ENCODE measurements at places on chromosomes 2 and 18.
A peak's percentile ranks its signal among the peaks of the same experiment; 100 is the strongest.

DNA sequence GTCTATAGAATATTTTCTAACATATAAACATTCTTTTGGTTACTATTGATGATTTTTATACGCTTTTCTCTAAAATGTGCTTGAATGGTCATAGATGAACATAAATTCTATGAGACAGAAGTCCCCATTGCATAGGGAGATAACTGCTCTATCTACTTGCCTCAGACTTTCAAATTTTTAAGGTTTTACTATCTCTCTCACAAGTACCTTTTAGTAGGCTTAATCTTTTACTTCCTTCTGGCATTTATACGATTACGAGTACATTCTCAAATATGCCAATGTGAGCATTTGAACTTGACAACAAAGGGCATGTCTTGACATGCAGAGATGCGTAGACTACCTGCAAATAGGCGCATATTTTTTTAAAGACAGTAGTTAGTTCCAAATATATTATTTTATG is 935.9 kb upstream of the LRATD1 start:
- no peak for DNase-seq

- peak; percentile 53 for DNase-seq
Observed at GRCh38 chr2:239157771-239158170, 243.0 kb downstream of the HDAC4 start.

DNA sequence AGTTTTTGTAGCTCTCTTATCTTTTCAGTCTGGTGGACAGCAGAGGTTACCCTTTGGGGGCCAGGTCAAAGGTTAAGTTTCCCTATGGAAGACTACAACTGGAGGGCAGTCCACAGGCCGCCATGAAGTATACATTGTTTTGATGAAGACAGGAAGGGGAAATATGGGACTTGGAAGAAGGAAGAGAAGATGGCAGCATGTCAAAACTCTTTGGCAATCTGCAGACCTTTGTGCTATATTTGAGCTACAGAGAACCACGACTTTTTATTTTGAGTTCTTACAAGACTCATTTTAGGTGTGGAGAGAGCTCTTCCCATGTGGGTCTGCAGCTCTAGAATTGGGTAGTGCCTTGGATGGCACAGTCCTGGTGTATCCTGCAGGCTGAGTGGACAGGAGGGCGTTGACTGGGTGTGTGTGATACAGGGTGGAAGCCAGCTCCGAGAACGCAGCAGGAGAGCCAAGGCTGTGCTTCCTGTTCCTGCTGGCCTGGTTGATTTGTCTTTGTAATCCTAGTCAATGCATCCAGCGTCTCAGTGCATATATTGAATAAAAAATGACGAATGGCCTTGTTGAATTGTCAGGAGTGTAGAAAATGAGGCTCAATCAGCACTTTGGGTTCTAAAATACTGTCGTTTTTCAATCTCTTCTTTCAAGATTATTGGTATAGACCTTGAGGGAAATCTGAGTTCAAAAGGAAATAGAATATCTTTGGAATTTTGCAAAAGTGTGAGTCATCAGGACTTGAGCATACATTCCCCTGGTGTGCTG is 11.5 kb downstream of the ITGA6 start:
- DNase-seq = peak; percentile 67

DNA sequence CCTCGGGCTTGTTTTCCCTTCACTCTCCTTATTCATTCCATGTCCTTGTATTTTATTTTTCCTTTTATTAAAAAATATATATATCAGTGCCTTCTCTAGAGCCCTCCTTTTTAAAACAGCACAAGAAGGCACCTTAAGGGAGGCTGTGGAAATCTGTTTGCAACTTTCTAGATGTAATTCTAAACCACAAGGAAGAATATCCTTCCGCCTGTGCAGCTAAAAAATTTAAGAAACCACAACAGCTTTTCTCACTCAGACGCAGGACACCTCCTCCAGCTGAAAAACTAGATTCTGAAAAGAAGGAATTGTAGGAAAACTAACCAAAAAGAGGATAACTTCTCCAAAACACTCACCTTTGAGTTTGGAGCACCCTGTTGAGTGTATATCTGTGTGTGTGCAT is 142.2 kb downstream of the BCL11A start:
- no peak for DNase-seq

DNA sequence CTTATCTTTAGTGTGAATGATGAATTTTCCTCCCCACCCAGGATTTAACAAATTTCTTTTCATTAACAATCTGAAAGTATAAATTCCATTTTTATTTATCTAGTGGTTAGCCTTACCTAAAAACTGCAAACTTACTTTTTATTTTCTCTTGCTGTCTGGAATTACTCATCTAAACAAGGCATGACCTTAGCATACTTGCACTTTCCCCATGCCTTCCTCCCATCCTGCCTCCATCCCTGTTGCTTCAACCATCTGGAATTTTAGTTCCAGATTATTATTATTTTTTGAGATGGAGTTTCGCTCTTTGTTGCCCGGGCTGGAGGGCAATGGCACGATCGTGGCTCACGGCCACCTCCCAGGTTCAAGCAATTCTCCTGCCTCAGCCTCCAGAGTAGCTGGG is 35.6 kb downstream of the GDF7 start:
- no peak for DNase-seq

GRCh38 chr2:218406949-218407618 is 7.4 kb downstream of the CTDSP1 start:
- peak; percentile 87 for DNase-seq

- DNase-seq = no peak
Observed at GRCh38 chr2:171187819-171188218, 27.1 kb upstream of the TLK1 start.

DNA sequence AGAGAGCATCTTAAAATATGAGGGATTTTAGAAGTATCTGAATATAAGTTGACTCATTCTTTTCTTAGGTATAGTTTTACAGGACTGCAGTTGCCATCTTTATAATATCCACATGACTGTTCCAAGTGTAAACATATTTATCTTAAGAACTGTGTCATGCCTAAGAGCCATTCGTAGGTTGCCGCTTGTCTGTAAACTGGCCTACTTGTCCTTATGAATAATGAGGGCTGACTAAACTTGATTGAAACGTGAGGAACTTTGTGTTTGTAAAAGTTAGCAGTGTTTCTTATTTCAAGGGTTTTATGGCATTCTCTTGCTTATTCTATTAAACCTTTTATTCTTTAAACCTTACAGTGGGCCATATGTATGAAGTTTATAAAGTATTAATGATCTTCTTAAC is 99.6 kb downstream of the MAP3K20 start:
- DNase-seq = no peak

DNA sequence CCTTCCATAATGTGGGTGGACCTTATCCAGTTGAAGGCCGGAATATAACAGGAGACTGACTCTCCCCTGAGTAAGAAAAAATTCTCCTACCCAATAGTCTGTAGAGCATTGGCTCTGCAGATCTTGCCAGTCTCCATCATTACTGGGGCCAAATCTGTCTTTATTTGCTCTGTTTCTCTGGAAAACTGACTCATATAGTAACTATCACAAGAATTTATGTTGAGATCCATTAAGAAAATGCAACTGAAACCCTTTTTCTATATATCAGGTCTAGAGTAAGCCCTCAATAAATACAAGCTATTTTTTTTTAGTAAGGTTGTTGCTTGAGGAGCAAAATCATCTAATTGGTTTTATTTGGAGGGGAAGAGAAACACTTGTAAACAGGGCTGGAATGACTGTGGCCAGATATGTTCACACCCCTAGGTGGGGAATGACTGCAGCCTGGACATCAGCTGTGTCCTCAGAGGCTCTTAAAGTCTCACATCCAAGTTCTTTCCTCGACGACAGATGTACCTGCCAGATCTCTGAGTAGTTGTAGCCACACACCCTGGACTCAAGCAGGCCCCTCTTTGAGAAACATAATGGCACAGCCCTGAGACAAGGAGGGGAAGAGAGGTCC is 339.7 kb downstream of the TNS1 start:
- DNase-seq = no peak

GRCh38 chr2:199895406-199895805 is 15.7 kb upstream of the C2orf69 start:
- DNase-seq = no peak

- no peak for DNase-seq
Observed at GRCh38 chr18:9604348-9604747, 10.0 kb downstream of the PPP4R1 start.

DNA sequence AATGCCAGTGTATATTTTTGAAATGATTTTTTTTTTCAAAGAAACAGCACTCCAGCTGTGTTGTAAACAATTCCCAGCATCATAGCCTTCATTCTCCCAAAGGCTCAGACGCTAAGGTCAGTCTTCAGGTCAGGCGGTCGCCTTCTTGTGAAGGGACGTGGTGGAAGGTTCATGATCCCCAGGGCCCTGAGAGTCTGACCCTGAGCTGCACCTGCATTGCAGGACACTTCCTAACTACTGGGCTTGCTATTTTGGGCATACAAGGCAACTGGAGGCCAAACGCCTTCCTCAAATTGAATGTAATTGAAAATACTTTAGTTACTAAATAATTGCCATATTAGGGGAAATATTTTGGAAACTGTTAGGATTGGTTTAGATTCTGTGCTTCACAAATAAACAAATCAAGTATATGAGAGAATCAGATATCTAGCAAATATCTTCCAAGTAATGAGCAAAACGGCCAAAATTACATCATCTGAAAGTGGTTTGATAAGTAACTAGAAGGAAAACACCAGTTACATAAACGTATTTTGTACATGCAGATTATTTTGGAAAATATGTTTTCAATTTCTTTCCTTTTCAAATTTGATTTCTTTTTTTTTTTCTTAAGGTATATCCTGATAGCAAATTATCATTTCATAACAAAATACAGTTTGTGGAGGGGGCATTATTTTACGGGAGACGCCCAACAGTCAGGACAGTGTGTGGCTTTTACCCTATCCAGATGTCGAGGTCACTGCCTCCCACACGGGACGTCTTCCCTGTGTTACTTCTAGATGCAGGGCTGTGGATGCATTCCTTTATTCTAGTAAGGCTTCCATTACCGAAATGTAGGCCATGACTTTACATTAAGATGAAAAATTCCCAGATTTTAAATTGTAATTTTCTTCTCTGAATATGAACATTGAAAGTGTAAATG is 136.0 kb downstream of the ATP9B start:
- no peak for DNase-seq

DNA sequence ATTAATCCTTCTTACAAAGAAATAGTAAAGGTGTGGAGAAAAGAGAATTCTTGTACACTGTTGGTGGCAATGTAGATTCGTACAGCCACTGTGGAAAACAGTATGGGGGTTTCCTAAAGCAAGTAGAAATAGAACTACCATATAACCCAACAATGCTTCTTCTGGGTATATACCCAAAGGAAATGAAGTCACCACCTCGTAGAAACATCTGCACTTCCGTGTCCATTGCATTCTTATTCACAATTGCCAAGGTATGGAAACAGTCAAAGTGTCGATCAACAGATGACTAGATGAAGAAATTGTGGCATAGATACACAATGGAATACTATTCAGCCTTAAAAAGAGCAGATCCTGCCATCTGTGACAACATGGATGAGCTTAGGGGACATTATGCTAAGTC is 93.4 kb upstream of the TGIF1 start:
- no peak for DNase-seq

DNA sequence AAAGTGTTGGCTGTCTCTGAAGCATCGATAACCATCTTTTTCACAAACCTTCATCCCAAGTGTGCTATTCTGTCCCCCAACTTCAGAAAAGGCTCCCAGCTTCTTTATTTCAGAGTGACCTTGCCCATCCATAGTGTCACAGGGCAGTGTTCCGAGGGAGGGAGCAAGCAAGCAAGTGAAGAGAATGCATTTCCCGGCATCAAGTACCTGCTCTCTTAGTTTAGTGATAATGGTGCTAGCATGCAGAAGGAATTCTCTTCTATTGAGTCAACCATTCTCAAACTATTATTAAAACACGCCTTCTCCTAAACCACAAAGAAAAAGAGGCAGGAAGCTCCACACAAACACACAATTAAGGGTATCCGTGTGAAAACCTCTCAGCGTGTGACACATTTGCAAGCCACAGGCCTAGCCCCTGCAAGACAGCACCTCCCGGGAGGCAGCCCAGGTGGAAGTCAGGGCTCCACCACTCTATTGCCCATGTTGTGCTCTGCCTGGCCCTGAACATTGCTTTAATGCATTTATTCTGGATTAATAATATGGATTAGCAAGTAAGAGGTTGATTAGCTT is 504.9 kb downstream of the GALR1 start:
- DNase-seq = no peak

GRCh38 chr18:33802955-33803354 is 224.9 kb downstream of the ASXL3 start:
- no peak for DNase-seq

DNA sequence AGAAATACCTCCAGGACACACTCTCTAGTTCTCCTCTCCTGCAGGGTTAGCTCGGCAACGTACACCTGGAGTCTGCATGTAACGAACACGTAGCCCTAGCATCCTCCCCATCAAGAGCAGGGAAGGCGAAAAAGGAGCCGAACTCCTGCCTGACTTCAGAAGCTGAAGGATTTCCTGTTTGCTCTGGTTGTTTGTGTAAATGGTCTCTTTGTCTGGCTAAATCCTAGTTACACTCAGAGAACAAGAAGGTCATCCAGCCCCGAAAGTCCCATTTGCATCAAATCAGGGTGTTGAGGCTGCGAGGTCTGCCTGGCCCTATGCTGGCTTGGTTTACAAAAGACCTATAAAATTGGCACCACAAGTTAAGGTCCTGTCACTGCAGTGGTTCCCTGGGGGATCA is 66.4 kb upstream of the POMC start:
- DNase-seq = no peak

DNA sequence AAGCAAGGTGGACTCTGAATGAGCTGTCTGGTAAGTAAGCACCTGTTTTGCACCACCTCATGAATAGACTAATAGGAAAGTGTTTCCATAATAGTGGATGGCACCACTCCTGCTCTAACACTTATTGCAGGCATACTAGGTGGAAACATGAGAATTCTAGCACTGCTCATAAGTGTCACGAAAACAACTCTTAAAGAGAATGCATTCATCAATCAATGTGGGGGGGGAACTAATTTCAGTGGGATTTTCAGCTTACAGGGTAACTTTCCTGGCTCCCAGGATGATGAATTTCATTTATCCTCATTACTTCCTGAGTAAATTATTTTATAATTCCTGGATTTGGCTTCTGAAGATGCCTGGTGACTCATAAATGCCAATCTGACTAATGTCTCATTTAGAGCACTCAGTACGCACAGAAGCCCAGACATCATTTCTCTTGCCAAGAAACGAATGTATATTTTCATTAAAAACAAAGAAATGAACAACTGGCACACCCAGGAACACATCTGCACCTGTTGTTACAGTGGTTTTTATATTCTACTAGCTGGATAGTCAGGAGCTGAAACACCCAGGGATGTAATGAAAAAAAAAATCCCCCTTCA is 129.6 kb downstream of the PID1 start:
- DNase-seq = no peak

DNA sequence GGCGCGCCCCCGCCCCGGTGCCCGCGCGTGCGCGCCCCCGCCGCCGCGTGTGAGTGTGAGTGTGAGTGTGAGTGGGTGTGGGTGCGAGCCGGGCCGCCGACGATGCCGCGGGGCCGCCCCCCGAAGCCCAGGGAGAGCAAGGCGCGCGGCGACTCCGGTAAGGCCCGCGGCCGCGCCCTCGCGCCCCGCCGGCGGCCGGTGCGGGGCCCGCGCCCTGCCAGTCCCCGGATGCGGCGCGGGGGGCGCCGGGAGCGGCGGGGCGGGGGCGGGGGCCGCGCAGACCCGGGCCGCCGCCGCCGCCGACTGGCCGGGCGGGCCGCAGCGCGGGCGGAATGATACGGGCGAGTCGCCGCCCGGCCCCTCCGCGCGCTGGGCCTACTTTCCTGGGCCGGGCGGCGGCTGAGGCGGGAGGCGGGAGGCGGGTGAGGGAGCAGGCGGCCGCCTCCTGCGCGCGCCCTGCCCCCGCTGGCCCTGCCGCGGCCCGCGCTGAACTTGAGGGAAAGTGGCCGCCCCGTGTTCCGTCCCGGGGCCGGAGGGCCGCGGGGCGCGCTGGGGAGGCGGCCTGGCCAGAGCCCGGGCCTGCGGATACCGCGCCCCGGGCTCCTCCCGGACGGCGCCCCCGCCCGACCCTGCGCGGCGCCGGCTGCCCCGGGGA is at the start of gene ZNF236:
TSS of gene ZNF236 (plus strand) at position 52 of the 655 bp plus-strand sequence. CDS start at position 103, 51 bp downstream.
- DNase-seq = peak; percentile 86
